ENCODE measurements at places on chromosomes 12 and 14.

DNA sequence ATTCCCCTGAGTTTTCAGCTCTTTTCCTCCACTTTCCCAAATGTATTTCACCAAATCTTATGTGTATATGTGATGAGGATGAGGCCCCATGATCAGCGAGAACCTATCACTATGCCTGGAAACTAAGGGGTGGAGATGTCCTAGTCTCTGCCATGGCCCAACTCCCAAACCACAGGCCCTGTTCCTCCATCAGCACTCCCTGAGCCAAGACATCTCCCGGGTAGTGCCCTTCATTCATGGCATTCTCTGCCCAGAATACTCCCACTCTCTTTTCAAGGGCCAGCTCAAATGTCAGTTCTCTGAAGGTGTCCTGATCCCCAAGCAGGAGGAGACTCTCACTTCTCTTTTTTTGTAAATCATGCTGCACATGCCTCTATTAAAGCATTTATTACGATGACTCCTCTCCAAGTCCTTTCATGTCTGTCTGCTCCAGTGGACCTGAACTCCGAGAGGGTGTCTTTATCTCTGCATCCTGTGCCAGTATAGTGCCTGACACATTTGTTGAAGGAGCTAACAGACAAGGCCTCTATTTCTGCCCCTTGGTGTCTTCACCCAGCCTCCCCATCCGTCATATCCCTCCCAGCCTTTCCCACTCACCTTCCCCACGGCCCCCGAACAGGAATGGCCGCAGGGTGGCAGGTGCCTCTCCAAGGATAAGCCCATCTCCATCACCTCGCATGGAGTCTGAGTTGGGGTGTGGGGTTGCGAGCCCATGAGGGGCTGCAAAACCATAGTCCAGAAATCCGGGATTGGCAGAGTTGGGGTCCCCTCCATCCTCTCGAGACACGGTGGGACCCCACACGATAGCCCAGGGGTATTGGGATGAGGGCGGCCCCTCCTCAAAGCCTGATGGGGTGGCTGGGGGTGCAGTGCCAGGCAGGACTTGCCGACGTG is 3.7 kb downstream of the PIANP start:
- no peak for DNase-seq

DNA sequence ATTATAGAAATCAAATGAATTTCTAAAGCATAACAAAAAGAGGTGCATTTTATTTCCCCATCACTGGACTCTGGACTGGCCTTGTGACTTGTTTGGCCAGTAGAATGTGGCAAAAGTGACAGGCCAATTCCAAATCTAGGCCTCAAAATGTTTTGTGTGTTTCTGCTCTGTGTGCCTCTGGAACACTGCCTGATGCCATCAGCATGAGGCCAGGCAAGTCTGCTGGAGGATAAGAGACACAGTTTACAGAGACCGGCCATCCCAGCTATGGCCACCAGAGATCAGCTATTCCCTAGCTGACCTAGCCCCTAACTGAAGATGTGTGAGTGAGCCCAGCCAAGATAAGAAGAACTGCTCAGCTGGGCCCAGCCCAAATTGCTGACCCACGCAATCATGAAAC is 32.9 kb downstream of the ASCL1 start:
- DNase-seq: no peak

- no peak for DNase-seq
These were observed 234.6 kb upstream of the FLRT2 start for GRCh38 chr14:85295318-85295717.

DNA sequence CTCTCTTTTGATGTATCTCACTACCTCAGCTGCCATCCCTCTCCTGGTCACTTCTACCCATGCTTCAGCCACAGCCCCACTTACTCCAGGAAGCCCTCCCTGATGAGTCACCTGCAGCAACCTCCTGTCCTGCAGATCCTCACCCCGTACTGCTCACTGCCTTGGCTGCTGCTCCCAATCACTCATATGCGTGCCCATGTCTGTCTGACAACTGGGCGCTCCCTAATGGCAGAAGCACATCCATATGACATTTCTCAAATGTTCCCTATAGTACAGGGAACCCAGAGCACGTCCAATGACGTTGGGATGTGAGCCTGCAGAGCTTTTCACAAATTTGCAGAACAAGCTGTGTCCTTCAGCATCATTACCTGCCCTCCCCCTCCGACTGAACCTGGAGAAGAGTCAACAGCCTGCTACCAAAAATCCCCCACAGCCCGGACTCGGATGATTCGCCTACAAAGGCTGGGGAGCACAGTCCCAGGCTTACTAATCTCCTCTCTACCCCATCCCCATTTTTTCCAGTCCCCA is 90.0 kb downstream of the SINHCAF start:
- DNase-seq: no peak

DNA sequence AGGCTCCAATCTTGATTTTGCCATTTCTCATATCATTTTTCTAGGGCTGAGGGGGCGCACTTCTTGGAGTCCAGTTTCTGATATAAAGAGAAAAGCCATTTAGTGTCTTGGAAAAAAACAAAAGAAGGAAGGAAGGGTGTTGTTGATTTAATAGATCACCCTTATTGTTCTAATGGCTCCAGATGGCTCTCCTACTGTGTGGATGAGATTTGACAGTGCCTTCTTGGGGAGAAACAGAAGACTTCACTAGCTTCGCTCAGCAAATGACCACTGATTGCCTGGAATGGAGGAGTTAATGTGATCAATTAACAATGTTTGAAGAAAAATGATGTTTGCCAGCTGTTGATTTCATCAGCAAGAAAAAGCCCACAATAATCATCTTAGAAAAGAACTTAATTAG is 216.2 kb downstream of the APAF1 start:
- no peak for DNase-seq

DNA sequence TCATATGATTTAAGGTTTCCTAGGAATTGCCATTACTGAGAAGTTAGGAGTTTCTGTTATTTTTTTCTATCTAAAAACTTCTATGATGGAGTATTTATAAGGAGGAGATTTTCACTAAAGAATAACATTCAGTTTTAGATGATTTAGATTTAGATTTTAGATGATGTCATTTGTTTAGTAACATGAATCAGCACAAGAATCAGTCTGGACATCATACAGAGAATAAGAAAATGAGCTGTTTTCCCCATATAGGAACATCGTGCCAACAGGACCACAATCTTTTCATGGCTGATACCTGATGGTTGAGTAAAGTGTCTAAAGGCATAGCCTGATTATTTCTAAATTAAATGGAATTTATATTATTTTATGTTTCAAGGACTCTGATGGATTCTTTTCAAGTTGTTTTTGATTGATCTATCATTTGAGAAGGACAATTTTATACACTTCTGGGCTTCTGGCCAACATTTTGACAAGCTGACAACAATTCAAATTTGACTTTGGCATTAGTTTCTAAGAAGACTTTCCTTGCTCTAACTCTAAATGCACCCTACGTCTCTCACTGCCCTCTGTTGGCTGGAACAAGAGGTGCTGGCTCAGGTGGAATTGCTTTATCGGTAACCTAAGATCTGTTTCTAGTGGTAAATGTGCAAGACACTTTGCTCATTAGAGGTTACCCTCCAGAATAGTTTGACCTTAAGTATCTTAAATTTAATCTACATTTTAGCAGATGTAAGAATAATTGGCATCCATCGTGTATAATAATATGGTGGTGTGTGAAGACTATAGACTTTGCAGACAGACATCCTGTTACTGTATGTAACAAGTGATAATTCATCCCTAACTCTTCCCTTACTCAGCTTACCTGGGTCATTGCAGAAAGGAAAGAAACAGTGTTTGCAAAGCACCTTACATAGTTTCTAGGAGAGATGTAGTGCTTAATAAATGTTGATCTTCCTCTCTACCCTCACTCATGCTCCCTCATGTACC is 42.8 kb upstream of the CPSF6 start:
- peak; percentile 2 for DNase-seq

DNA sequence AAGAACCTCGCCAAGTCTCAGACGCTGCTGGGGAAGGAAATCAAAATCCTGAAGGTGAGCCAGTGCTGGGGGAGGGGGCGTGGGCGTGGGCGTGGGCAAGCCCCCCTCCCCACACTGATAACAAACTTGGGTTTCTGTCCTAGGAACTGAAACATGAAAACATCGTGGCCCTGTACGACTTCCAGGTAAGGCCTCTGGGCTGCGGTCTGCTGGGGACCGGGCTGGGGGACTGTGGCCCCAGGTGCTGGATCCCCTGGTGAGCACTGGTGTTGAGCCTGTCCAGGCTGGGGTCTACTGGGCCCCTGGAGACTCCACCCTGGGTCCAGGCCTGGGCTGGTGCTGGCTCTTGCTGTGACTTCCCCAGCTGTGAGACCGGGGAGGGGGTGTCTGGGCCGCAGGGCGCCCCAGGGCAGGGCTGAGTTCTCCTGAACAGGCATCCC is 1.2 kb downstream of the ULK1 start:
- no peak for DNase-seq

GRCh38 chr12:7136071-7136470 is 5.9 kb downstream of the CLSTN3 start:
- no peak for DNase-seq

DNA sequence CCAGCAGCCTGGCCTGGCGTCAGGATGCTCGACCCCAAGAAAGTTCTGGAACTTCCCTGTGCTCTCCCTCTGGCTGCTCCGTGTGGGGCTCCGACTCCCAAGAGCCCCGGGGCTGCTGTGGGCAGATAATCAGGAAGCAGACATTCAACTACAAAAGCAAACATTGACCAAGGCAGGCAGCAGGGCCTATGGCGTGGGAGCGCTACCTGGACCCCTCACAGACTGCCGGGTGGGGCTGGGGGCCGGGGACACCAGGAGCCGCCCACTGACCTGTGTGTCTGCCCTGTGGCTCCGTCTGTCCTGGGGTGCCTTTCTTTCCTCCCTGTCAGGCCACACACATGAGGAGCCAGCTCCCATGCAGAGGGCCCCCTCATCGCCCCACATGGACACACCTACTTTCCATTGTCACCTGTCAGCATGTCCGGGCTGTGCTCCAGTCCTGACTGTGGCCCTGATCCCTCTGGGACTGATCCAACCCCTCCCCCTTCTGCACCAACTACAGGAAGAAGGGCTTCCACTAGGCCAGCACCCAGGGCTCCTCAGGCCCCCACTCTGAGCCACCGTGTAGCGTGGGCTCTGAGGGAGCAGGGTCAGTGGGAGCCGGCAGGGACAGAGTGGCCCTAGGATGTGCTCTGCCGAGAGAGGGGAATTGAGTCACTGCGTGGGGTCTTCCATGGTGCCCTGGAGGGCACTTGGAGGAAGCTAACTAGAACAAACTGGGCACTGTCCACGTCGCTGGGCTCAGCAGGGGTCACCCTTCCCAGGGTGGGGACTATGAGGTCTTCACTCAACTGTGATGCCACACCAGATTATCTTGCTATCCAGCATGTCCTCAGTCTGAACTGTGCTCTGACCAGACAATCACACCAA is 215.4 kb upstream of the C14orf180 start:
- no peak for DNase-seq

GRCh38 chr12:6380141-6381121 is 3.5 kb upstream of the LTBR start:
- DNase-seq: peak; percentile 72

DNA sequence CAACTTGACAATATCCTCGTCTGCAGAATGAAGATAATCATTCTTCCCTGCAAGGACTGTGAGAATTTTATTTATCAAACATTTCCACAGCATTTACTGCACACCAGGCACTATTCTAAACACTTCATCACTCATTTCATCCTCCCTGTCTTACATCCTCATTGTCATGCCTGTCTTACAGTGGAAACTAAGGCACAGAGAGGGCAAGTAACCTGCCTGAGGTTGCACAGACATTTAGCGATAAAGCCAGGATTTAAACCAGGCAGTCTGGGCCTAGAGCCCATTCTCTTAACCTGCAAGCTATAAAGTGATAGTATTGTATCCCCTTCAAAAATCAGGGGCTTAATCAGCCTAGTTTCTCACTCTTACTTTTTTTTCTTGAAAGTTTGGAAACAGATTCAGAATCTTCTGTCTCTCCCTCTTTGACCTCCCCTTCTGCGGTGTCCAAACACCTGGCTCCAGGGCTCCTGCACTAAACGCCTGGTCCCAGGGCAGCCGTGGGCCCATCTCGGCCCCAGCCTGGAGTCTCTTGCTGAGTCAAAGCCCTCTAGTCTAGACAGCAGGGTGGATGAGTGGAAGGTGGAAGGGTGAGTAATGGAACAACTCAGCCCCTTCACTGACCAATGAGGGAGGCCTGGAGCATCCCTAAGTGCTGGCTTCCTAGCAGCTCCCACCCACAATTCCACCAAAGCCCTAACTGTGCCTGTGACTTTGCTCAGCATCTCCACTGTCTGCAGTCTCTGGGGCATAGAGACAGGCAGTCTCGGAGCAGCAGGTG is 12.5 kb downstream of the ISM2 start:
- DNase-seq: peak; percentile 75

GRCh38 chr12:47078086-47078395 is 1.4 kb upstream of the PCED1B start:
- no peak for DNase-seq

- DNase-seq: peak; percentile 42
These were observed 147.4 kb upstream of the EGLN3 start for GRCh38 chr14:34098045-34098984.

DNA sequence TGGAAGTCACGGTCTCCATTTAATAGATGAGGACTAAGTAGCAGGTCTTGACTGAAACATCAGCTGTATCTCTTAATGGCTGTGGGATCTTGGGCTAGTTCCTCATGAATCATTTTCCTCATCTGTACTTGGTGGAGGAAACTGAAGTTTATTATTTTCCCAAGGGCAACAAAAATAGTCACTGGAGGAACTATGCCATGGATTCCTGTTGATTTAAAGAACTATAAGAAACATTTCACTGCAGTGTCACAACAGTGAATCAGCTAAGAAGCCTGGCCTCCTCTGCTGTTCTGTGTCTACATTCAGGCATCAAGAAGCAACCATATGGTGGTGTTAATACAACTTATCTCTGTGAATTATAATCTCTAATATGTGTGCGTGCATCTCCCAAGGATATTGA is 200.5 kb downstream of the STXBP6 start:
- DNase-seq: peak; percentile 86

GRCh38 chr14:89909586-89909985 is 44.9 kb downstream of the EFCAB11 start:
- DNase-seq: no peak

- peak; percentile 95 for DNase-seq
These were observed 303.5 kb downstream of the EGLN3 start for GRCh38 chr14:33647385-33647786.

- peak; percentile 61 for DNase-seq
These were observed 24.8 kb upstream of the AKAP5 start for GRCh38 chr14:64440494-64440893.

DNA sequence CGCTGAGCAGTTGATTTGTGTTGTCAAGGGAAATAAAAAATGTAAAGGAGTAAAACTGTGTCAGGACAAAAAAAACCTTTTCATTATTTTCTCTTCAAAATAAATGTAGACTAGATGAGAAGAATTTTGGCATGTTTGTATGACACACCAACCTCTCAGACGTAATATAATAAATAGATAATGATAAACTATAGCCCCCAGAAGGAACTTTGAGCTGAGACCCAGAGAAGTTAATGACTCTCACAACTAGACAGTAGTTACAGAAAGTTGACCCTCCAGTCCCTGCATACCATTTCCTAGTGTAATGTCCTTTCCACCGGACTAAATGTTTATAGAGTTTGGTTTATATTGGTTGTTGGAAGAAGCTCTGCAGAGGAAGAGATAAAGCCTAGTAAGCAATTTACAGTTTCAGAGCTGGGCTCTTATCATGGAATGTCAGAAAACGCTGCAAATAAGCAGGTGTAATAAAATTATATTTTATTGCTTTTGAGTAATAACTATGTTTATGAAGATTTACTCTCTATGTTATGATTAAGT is 97.3 kb downstream of the TRHDE start:
- DNase-seq: no peak

Measured in EH (cell line).